ENCODE measurements at places on chromosomes 16 and 17. TPM values are rescaled to one million over a fixed set of nuclear protein-coding genes. Genes with fewer than 3 reads are reported as not detected.

The MAP2K3 gene
- 72.6 TPM for total RNA-seq

The SLC52A1 gene
- not detected for total RNA-seq

The TBKBP1 gene
- 25.7 TPM for total RNA-seq

The GRIN2A gene
- 0.87 TPM for total RNA-seq

The SCIMP gene
- 0.36 TPM for total RNA-seq

The TUBG2 gene
- 3.9 TPM for total RNA-seq
